Motor neuron (in vitro differentiated cells): ENCODE measurements at places on chromosomes 7 and 10. TPM values are rescaled to one million over a fixed set of nuclear protein-coding genes. Genes with fewer than 3 reads are reported as not detected.
A peak's percentile ranks its signal among the peaks of the same experiment; 100 is the strongest.

GRCh38 chr7:4162884-4163564 is 519.1 kb upstream of the FOXK1 start:
- ATAC-seq: no peak

DNA sequence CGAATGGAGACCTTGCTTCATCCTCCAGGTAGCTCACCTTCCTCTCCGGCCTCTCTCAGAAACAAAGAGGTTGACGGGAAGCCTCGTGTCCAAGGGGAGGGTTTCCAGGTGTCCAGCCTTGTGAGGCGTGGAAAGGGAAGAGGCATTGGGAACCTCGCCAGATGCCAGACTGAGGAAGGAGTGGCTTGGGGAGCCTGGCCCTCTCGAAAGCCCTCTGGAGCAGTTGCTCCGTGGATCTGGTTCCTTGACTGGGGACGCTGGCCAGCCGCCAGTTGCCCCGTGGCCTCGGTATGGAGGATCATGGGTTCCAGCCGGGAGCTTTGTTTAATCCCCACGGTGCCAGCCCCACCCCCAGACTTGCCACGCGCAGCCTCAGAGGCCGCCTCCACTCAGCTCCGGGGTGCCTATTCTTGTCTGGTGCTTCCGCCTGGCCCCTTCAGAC is 30.3 kb upstream of the SUN1 start:
- peak; percentile 77 for ATAC-seq

DNA sequence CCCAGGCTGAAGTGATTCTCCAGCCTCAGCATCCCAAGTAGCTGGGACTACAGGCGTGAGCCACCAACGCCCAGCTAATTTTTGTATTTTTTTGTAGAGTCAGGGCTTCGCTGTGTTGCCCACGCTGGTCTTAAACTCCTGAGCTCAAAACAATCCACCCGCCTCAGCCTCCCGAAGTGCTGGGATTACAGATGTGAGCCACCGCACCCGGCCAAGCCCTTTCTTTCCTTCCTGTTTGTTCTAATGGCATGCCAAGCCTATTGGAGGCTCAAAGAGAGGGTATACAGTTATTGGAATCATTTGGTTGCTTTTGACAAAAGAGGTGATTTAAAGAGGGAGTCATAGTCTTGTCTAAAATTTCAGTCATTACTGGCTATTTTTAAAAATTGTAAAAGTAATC is 46.0 kb upstream of the TRIM8 start:
- no peak for ATAC-seq

- peak; percentile 28 for ATAC-seq
These were observed 43.8 kb downstream of the SPOCK2 start for GRCh38 chr10:72044417-72045041.

Gene PRPS1L1
- not detected in 2 replicates for total RNA-seq

DNA sequence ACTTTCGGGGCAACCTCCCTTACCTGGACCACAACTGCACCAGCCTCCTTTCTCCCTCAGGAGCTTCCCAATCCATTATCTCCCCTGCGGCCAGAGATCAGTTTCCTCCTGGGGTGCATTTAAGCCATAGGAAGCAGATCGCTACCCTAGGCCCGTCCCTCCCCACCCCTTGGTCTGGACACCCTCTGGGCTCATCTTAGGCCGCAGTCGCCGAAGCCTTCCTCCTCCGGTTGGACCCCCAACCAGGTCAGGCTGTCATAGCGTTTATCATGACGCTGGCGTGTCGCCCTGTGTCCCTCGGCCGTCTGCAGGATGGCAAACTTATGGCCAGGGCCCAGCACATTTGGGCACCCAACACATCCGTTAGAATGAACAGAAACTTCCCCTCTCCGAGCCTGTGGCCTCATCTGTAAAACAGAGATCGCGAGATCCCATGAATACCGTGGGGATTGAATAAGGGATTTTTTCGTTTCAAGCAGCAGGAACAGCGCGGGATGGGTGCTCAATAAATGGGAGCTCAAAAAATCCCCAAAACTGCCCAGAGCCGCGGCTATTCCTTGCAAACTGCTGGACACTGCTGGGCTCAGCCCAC is 669 bp upstream of the AP5Z1 start:
- peak; percentile 36 for ATAC-seq

Gene RAB19
- not detected in 2 replicates for total RNA-seq

DNA sequence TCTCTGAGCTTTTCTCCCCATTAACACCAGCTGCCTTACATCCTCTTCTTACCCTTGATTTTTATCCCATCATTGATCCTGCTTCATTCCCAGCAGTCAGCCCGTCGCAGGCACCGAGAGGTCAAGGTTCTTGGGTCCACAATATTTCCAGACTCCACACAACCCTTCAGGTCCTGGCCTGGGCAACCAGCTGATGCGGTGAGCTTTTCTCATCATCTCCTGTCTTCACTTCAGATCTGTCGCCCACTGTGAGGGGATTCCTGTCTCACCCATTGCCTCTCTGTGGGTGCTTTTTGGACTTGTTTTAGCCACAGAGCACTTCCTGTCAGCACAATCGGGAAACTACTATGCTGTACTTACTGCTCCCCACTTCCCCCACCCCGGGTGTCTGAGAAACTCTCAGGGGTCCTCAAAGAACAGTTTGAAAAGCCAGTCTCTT is 8.4 kb upstream of the PVRIG start:
- ATAC-seq: no peak

Gene CALHM3
- total RNA-seq: 0.38 TPM in 1 of 2 replicates, not detected in the other

DNA sequence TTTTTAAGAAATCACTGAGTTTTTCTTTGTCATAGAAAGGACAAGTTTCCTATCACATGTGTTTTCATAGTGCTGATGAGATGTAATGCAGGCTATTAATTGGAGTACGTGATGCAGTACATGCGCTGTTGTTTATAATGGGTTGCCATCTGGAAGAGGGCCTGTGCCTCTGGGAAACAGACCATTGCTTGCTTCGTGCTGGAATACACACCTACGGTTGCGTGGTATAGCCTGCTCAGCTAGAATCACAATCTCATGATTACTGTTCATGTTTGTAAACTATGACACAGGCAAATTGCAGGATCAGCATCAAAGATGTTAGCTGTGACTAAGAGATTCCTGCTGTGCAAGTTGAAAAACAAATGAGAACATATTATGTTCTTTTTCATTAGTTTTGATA is 107.2 kb upstream of the STEAP1B start:
- ATAC-seq: no peak

- ATAC-seq: peak; percentile 28
These were observed 32.7 kb downstream of the RBM28 start for GRCh38 chr7:128311013-128311412.

- no peak for ATAC-seq
These were observed 177.6 kb downstream of the PPP1R17 start for GRCh38 chr7:31864646-31865045.

- ATAC-seq: peak; percentile 19
These were observed 77.2 kb upstream of the TNRC18 start for GRCh38 chr7:5500777-5501350.

GRCh38 chr10:114094795-114095194 is 51.1 kb downstream of the ADRB1 start:
- ATAC-seq: no peak

GRCh38 chr7:130409712-130410072 is 29.4 kb downstream of the CPA1 start:
- no peak for ATAC-seq

- no peak for ATAC-seq
These were observed 29.5 kb downstream of the CHCHD3 start for GRCh38 chr7:133052401-133052756.

GRCh38 chr10:104337521-104337984 is 712 bp downstream of the ITPRIP start:
- ATAC-seq: peak; percentile 65

Gene MRC1
- 0.05 and 0.13 TPM in 2 replicates for total RNA-seq

DNA sequence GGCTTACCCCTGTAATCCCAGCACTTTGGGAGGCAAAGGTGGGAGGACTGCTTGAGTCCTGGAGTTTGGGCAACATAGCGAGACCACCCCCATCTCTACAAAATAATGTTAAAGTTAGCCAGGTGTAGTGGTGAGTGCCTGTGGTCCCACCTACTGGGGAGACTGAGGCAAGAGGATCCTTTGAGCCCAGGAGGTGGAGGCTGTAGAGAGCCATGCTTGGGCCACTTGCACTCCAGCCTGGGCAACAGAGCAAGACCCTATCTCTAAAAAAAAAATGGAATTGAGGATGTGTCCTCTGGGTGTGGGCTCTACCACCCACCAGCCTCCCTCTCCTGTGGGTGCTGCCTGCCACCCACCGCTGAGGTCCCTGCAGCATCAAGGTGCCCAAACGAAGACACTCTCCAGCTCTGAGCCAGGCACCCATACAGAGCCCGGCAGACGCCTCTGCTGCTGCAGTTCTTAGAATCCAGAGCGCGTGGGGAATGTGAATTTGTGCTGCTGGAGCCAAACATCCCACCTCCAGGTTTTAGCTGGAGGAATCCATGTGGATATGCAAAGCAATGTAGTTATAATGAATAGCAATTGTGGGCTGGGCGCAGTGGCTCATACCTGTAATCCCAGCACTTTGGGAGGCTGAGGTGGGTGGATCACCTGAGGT is 176.0 kb upstream of the TNRC18 start:
- no peak for ATAC-seq

GRCh38 chr7:43192806-43193460 is 80.5 kb downstream of the HECW1 start:
- ATAC-seq: no peak

Gene KLF14
- total RNA-seq: 0.21 TPM in 1 of 2 replicates, not detected in the other

GRCh38 chr7:6226194-6226799 is 46.1 kb downstream of the CYTH3 start:
- ATAC-seq: no peak

DNA sequence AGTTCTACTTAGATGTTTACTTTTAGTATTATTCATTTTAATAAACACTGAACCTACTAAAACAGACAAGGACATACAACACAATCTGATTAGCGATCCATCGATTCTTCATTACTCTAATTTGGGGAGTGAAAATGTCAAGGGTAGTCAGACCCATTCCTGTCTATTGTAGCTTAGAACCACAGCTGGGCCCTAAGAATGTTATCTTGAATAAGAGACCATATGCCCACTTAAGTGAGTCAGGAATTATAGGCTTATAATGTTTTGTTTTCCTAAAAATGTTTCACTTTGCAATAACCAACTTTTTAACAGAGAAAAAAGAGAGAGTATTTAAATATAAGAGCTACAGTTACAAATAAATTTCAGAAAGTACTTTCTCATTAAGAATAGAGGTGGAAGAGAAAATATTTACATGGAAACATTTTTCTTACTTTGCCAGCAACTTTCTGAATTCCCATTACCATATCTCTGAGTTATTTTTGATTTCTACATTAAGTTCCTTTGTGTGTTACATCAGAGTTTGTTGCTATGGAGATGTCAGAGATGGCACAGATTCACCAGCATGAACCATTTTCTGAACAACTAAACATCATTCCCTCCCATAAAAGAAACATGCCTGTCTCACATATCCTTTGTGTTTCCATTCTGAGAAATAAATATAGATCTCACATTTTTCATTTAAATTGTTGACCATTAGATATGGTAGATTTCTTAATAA is 75.4 kb upstream of the SLC13A1 start:
- no peak for ATAC-seq

GRCh38 chr10:122363311-122363710 is 11.2 kb upstream of the PLEKHA1 start:
- no peak for ATAC-seq

Gene GFRA1
- 48.8 and 49.6 TPM in 2 replicates for total RNA-seq

DNA sequence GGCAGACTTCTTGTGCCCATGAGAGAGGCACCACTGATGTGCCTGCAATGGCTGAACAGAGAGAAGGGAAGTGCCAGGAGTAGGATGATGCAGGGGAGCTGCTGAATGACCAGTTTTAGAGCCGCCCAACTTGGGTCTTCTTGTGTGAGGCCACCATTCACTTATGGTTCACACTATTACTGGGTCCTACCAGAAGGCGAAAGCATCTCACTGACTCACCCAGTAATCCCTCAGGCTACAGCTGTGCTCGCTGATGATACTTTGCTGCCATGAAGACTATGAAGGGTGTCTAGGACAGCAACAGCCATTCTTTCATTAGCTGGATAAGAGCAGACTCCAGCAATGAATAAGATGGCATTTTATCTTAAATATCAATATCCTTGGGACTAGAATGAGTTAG is 47.6 kb downstream of the PLXNA4 start:
- ATAC-seq: no peak

- no peak for ATAC-seq
These were observed 11.0 kb downstream of the ZNF713 start for GRCh38 chr7:55898287-55898686.

Gene VSTM4
- 2.1 and 2.3 TPM in 2 replicates for total RNA-seq

DNA sequence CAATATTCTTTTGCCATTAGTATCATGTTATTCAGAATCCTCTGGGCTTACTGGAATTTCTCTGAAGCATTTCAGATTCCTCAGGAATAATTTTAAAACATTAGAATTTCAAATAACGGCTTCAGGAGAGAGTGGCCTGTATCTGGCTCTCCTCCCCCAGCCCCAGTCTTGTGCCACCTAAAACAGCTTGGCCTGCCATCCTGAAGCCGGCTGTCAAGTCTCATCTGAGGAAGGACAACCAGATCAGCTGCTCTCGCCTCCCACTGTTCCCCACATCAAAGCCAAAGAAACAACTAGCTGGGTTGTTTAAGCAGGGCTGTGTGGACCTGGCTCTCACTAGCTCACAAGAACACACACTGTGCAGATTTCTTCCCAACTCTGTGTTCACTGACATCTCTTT is 178.2 kb downstream of the FGFR2 start:
- ATAC-seq: no peak

DNA sequence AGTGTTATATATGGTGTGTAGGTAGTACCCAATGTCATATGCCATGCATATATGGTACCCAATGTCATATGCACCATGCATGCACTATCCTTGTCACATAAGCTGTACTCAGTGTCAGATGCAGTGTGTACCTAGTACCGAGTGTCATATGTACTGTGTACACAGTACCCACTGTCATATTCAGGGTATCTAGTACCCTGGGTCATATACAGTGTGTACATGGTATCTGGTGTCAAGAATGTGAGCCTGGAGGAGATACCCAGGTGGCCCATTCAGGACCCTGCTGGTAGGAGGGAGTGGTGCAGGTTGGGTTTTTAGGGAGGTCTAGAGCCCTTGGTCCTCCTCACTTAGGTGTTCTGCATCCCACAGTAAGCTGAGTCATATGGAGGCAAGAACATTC is 1.8 kb downstream of the ZMYND11 start:
- ATAC-seq: peak; percentile 5

Gene TEX47
- 0.21 and 0.23 TPM in 2 replicates for total RNA-seq

DNA sequence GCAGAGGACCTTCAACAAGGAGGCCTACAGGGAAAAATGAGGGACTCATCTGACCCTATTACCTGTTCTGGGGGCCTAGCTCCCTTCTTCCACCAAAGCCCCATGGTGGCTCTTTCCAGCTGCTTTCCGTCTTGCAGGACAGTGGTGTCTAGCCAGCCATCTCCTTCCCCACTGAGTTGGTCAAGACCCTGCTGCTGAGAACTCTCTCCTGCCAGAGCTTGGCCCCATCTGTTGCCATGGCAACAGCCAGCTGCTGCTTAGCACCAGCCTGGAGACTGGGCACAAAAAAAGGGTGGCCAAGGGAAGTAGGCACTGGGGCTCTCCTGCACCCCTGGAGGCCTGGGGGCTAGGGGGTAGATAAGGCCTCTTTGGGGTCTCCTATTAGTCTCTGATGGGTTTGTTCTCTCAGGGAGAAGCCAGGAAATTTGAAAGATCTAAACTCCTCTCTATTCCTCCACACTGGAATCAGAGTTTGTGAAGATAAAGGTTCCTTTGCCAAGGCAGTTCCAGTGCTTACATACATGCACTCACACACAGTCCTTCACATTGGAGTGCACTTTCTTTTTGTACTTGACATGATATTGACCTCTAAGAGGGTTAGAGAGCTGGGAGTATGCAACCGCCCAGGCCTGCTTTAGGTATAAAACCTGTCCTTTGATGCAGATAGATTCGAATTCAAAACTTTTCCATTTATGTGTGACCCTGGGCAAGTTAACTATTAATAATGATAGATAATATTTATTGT is 15.8 kb downstream of the TSPAN33 start:
- ATAC-seq: peak; percentile 84

Gene AGAP9
- 5.9 and 7.3 TPM in 2 replicates for total RNA-seq

GRCh38 chr7:48411619-48412018 is 240.4 kb downstream of the ABCA13 start:
- no peak for ATAC-seq
